ENCODE measurements at places on chromosomes 6 and 20.

- no peak for DNase-seq
Observed at GRCh38 chr6:108796875-108797274, 51.3 kb upstream of the ARMC2 start.

- DNase-seq = no peak
Observed at GRCh38 chr6:22583230-22583629, 13.9 kb downstream of the HDGFL1 start.

DNA sequence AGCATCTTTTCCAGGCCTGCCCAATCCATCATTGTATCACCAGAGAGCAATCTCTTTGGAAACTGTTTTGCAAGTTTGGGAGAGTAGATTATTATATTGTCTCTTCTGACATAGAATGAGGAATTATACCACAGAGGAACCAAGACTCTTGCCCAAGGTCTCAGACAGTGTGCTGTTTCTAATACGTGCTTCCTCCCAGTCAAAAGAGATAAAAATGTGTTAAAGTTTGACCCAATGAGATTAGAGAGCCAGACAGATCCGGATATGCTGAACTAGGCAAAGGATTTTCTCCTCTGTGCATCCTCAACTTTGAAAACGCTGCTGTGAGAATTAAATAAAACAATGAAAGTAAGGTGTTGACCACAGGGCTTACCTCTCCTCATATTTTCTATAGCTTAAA is 18.6 kb upstream of the NT5E start:
- no peak for DNase-seq

DNA sequence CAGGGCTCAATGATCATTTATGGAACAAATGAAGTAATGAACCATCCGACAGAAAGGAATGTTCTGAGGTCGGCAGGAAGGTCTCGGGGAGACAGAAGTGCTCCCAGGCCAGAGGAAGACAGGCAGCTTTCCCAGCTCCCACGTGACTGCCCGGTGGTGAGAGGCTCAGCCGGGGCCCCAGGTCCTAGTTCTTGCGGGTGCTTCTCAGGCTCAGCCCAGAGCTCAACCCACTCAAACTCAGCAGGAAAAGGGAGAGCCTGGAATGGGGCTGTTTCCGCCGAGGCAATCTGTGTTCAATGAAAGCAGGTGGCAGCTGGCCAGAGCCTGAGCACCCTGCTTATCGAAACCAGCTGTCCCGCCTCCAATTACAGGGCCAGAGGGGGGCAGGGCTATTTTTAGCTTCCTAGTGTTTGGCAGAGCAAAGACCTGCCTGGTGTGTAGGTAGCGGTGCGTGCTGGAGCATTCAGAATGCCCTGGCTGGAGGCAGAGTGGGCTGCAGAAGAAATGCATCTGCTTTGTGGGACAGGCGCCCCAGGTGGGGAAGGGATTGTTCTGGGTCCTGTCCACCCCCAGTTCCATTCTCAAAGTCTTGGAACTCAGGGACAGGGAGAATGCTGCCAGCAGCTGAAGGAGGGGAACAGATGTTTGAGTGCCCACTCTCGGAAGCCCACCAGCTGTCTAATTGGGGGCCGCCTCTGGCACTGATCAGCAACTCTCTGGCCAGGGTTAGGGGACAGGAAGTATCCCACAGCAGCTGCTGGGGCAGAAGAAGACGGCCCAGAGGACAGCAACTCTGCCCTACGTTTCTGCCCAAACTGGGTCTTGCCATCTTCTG is 145.1 kb downstream of the PREX1 start:
- DNase-seq = peak; percentile 44

DNA sequence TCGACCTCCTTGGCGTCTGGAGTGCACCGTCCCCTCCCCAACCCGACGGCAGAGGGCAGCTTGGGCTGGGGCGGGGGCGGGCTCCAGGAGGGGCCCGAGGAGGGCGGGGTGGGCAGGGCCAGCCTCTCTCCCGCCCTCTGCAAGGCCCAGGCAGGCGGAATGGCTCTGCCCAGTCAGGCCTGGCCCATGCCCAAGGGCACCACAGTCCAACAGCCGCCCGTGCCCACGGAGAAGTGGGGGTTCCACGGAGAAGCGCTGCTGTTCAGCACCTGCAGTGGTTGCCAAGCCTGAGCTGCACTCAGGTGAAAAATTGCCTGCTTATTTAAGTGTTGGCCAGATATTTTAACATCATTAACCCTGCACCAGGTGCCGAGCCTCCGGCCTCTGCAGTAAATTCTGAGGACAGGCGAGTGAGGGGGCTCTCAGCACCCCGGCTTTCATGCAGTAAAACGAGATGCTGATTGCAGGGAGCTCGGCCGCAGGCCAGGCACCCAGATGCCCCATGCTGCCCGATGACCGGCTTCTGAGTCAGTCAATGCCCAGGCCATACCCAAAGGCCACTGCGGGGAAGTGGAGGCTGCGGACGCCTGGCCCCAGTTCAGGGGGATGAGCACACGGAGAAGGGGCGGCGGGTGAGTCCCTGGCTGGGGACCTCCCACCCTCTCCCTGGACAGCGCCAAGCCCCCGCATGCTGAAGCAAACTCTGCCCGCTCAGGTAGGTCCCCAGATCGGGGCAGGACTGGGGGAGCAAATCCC is at the start of gene SRMS:
Gene SRMS (minus strand): TSS at position 25 of the 756 bp plus-strand sequence. CDS start 286 bp downstream, outside the sequence.
- DNase-seq = no peak

Data from hematopoietic multipotent progenitor cell treated with erythropoietin and hydrocortisone succinate and interleukin-3 and kit ligand, for 15 days (in vitro differentiated cells).